ENCODE measurements at places on chromosomes 2 and 18.

- no peak for DNase-seq
Measured at GRCh38 chr18:76399613-76400391, 95.2 kb downstream of the ZNF516 start.

GRCh38 chr2:184644685-184645084 is 46.4 kb downstream of the ZNF804A start:
- DNase-seq: no peak

DNA sequence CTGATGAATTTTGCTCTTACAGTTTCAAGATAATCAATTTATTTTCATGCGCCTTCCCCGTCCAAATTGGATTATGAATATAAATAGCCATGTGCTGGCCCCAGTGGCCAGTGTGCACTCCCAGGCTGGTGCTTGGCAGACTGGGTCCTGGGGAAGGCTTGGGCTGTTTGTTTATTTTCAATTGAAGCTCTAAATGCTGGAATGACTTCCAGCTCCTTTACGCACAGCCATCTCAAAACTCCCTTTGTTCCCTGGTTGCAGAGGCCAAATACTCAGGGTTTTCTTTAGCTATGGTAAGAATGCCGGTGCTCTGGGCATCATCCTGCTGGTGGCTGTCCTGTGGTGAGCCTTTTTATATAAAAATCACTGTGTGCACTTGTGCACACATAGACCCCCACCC is 131.5 kb downstream of the PRKCE start:
- no peak for DNase-seq

- no peak for DNase-seq
Measured at GRCh38 chr2:150859162-150859561, 371.7 kb upstream of the RND3 start.

- DNase-seq: peak; percentile 52
Measured at GRCh38 chr2:15142069-15142689, 419.0 kb downstream of the NBAS start.
